ENCODE measurements at places on chromosomes 3 and 15.

DNA sequence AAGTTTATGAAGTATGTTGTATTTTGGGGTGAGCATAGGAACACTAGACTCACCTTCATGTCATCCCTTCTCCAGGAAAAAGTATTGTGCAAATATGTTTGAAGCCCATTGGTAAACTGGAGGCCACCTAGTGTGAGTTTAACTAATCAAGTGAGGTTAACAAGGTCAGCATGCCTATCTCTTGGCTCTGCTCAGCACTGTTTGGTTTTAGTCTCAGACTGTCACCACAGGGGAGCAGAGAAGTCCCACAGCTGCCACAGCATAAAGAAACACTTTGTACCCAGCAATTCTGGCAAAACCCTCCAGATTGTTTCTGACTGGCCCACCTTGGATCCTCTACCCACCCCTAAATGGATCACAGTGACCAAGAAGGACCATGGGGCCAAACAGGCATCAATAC, 152.7 kb downstream of the FEZF2 start:
- DNase-seq = no peak

- DNase-seq = no peak
Measured at GRCh38 chr15:65682404-65682911, 60.7 kb downstream of the SLC24A1 start.

DNA sequence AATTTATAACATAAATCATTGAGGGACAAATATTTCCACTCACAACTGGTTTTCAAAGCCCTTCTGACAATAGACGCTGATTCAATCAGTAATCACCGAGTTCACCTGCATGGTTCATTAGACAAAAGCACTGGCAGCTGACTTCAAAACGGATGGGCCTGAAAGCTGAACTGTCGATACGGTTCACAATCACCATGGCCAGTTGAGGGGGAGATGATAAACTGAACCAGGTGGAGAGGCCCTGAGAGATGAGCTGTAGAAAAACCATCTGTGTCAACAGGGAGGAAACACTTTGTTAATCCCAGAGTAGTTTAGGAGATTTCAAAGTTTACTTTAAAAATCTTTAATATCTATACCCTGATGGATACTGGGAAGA, 75.0 kb downstream of the PEX5L start:
- DNase-seq = no peak

- DNase-seq = no peak
Measured at GRCh38 chr3:101068876-101069606, 75.8 kb upstream of the ABI3BP start.

DNA sequence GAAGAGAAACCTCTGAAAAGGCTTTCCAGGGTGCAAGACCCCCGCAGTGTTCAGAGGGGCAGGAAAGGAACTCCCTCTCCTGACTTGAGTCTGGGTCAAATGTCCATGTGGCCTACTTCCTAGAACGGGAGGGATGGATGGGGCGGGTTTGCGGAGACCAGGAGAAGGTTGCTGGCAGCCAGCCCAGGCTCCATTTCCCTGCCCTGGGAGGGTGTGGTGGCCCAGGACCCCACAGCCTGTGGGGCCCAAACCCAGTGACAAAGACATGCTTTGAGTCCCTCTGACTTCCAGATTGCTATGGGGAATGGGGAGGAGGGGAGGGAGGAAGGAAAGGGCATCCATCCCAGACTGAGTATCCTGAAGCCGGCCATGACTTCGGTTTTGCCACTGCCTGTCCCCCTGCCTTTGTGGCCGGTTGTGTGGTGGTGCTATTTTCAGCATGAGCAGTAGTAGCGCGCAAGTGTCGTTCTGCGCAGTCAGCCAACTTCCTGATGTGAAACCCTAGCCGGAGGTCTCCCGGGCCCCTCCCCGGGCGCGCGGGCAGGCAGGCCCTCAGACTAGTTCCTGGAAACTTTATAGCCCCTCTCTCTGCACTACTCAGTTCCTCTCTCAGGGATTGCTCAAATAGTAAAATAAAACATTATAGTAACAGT, 24.4 kb downstream of the MAGEF1 start:
- DNase-seq = no peak

DNA sequence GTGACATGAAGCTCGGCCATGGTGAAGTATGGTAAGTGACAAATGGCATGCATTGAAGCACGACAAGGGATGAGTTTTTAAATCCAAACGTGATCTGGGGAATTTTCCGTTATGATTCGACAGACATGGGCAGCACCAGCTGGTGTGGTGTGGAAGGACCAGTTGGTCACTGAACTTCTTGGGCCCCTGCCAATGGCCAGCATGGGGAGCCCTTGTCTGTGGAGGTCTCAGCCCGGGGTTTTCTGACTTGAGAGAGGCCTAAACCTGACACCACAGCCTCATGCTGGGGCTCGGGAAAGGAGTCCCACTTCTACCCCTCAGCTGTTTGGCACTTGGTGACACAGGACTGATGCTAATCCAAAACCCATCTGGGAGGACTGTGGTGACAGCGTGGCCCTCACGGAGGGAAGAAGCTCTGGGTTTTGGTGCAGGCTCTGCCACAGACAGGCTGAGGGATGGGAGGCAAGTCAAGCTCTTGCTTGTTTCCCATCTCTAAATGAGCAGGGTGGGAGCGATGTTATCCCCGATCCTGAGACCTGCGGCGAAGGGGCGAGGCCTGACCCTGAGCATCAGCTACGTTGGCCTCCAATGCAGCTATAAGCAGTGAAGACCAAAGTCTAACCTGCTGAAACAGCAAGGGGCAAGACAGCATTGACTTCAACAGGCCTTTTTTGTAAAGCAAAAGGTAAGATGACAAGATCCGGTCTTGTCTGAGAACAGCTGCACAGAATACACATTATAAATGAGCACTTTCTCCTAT, 69.5 kb downstream of the ATP1B3 start:
- DNase-seq = no peak

GRCh38 chr3:188978421-188979171, 193.2 kb upstream of the TPRG1 start:
- DNase-seq = no peak

DNA sequence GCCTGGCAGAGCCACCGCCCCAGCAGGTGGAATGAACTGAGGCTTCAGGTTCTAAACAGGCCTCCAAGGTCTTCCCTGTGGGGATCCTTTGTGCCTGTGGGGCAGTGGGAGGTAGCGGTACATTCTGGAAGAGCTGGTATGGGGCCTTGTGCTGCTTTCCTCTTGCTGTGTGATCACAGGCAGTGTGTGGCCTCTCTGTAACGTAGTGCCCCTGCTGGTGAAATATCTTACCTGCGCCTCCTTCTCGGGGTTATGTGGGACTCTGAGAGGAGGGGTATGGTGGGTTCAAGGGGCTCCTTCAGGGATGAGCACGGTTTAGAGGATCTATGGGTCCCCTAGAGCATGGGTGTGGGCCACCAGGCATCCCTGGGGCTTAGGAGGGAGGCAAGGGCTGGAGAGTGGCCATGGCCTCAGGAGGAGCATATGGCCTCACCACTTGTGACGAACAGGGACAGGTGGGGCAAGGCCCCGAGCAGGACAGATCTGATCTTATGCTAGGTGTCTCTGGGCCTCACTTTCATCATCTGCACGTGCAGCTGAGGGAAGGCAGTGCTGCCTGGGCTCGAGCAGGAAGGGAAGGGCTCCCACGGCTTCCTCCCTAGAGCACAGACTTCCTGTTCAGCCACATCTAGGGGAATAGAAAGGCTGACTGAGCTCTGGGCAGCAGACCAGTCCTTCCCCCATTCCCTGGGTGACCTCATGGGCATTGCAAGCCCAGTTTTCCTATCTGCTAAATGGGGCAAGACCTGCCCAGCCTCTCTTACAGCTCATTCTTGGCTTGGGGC, 1.9 kb upstream of the ALS2CL start:
- DNase-seq = no peak

DNA sequence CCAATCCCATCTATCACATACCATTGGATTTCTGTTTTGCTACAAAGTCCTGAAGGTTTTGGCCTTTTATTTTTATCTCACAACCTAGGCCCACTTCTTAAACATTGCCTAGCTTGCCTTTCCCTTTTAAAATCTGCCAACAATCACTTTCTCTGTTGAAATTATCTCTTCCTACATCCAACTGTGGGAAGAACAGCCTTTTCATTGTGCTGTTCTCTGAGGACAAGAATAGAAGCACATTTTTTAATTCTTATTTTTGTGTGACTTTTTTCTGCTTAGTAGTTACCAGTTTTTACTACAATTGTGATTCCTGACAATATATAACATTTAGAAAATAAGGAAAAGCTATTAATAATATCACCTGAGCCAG, 159.2 kb downstream of the CNTN6 start:
- DNase-seq = no peak

DNA sequence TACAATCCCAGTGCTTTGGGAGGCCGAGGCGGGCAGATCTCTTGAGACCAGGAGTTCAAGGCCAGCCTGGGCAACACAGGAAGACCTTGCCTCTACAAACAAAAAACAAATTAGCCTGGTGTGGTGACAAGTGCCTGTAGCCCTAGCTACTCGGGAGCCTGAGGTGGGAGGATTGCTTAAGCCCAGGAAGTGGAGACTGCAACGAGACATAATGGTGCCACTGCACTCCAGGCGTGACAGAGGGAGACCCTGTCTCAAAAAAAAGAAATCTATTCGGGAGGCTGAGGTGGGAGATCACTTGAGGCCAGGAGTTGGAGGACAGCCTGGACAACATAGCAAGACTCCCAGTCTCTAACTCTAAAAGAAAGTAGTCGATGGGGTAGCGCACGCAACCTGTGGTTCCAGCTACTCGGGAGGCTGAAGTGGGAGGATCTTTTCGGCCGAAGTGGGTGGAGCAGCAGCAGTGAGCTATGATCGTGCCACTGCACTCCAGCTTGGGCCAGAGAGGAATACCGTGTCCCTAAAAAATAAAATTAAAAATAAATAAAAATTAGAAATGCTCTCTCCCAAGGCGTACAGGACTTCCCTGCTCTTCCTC, 775 bp downstream of the C3orf33 start:
- no peak for DNase-seq

DNA sequence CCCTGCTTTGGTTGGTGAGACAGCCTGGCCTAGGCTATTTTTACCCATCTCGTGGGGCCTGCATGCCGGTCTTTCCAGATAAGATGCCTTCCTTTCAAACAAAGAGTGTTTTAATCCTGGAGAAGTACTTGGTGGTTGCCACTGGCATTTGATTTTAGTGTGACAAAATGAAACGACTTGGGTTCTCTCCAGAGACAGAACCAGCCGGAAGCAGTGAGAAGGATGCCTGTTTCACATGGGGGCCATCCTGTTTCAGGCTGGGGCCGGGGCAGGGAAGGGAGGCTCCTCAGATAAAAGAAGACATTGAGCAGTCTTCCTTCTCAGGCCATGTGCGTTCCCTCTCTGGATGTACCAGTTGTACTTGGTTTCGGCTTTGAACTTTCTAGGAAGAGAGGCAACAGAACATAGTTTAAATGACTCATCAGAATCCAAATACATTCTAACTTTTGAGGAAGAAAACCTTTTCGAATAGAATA, 74.9 kb downstream of the TOP2B start:
- no peak for DNase-seq

GRCh38 chr3:100825574-100825973, 116.3 kb downstream of the TFG start:
- no peak for DNase-seq

GRCh38 chr3:43093006-43093405, 12.9 kb downstream of the POMGNT2 start:
- DNase-seq = no peak

- no peak for DNase-seq
Measured at GRCh38 chr3:76656531-76657070, 383.3 kb upstream of the ROBO2 start.

DNA sequence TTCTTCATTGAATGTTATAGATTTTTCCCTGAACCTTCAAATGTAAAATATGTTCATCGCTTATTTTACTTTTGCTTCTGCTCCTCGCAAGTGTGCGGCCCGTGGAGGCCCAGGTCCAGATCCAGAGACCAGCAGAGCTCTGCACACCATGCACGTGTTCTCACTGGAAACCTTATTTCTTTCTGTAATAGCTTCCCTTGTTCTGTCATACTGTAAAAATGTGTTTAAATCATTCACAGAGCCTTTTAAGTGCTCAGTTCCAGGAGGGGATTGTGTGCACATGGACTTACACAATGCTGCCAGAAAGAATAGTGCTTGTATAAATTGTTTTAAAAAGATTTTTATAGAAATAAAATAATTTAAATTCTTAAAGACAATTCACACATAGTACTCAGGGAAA, 359.3 kb downstream of the GABRG3 start:
- DNase-seq = no peak

GRCh38 chr3:170712336-170712735, 126.5 kb upstream of the SLC7A14 start:
- DNase-seq = no peak

DNA sequence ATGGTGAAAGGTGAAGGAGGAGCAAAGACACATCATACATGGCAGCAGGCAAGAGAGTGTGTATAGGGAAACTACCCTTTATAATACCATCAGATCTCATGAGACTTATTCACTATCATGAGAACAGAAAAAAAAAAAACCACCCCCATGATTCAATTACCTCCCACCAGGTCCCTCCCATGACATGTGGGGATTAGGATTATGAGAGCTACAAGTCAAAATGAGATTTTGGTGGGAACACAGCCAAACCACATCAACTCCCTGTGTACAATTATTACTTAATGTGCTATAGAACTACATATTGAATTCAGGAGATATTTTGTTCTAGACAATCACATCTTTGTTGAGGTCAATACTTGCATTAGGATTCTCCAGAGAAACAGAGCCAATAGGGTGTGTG, 313.4 kb downstream of the CNTN6 start:
- DNase-seq = no peak

DNA sequence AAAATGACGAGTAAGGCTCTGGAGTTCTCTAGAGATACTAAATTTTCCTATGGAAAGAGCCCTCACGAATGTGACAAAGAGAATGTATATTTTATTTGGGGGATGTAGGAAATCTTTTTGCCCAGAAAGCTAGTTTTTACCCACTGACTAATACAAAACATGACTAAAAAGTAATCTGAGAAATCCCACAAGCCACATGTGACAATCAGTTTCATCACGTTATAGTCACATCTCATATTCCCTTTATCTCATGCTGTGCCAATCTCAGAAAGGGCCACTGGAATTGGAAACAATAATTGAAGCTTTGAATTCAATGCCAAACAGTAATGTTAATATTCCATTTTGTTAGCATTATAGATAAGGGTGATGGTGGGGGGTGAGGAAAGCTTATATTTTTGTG, 509.0 kb upstream of the GOLIM4 start:
- no peak for DNase-seq

- DNase-seq = no peak
Measured at GRCh38 chr15:85333132-85333831, 47.1 kb upstream of the AKAP13 start.

DNA sequence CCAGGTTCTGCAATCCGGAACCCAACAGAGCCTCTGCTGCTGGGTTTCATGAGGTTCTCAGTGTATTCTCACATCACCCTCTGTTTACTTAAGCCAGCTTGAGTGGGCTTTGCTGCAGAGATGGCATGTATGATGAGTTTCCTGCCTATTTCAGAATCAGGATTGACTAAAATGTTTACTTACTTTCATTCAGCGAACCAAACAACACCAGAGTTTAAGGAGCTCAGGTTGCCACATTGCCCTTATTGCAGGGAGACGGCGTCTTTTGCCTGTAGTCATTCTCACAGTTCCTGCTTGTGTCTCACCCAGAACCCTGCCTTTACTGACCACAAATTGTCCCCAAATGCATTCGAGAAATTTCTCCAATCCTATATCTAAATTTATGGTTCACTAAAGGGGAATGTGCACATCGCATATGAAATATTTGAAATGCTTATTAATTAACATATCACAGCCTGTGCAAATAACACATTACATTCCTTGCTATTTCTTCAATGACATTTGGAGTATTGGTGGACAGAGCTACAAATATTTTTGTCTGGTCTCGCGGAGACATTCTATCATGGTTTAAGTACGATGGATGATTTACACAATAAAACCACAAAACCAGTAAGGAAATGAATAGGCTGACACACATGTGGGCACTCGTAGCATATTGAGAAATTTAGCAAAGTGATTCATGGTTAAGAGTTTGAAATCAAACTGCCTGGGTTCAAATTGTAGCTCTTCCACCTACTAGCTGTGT, 377.2 kb upstream of the CFAP20DC start:
- DNase-seq = no peak

All from activated CD8-positive, alpha-beta memory T cell treated with anti-CD3 and anti-CD28 coated beads for 4 hours (primary cell).